A549 (cell line): ENCODE measurements at places on chromosomes 6 and 20.

GRCh38 chr20:20317195-20317594 lies 50.7 kb upstream of the INSM1 start:
- DNase-seq: no peak

GRCh38 chr20:722822-723644 lies 45.3 kb downstream of the SLC52A3 start:
- no peak for DNase-seq

- no peak for DNase-seq
Observed at GRCh38 chr20:59987135-59987534, 28.9 kb downstream of the CDH26 start.

- DNase-seq: no peak
Observed at GRCh38 chr6:150865043-150865405, 478 bp upstream of the MTHFD1L start.

DNA sequence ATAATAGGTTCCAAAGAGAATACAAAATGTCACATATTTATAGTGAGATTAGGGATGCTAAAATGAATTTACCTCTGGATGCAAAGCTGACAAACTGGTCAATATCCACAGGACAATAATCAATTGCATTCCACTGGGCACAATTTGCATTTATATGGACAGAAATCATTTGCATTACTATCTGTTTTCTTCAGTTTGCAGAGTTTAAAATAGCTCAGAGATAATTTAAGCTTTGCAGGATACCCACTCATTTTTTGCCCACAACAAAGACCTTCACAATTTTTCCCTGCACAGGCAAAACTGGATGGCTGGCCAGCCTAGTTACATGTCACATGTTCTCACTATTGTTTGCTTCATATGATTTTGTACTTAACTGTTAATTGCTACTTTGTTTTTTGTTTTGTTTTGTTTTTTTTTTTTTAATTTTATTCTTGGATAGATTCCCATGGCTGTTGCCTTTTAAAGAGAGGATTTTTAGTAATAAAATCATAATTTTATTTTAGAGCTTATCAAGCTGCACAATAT lies 483.5 kb downstream of the UTRN start:
- no peak for DNase-seq

DNA sequence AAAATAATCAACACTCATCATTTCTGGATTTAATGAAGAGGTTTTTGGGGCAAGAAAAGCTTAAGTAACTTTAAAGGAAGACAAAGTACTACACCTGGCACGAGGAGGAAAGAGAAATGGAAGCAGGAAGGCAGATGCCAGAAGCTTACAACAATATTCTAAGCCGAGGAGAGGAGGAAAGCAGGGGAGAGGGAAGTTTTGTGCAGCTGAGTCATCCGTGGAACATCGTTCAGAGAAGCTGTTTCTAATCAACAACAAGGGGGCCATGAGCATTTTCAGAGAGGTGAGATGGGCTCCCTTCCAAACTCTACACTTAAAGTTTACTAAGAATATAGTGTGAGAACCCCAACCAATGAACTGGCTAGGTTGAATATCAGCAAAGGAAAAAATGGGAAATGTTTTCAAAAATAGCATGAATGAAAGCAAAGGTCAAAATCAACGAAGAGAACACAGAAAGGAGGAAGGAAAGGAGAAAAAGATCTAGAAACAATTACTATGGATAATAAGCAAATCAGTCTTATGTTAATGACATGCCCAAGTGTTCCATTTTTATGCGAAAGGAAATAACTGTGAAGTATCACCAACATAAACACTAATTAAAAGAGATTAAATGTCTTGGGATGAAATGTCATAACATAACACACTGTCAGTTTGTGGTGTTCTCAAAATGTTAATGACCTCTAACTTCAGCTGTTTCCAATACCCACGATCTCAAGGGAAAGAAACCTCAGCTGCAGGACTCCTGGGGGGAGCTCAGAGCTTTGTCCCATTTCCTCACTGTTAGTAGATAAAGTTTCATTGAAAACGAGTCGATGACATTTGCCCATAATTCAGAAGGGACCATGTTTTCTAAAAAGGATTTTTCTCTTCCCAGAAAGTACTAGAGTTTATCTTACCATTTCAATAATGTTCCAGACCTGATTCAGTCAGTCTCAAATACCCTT lies 203.4 kb upstream of the STXBP5 start:
- DNase-seq: no peak

DNA sequence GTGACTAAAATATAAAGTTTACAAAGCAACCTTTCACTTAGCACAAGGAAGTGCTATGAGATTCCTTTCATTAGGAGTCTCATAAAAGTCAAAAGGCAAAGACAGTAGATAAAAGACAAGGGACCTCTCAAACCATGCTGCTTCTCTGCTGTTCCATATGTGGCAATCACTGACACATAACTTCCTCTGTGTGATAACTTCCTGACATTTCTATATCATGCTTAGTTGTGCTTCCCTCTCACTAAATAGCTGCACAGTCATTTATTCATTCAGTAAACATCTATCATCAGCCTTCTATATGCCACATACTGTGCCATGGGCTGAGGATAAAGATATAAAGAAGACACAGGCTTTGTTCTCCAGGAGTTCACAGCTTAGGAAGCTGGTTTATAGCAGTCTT lies 214.8 kb upstream of the GRIK2 start:
- DNase-seq: no peak

GRCh38 chr6:2615251-2615650 lies 135.5 kb downstream of the MYLK4 start:
- no peak for DNase-seq

DNA sequence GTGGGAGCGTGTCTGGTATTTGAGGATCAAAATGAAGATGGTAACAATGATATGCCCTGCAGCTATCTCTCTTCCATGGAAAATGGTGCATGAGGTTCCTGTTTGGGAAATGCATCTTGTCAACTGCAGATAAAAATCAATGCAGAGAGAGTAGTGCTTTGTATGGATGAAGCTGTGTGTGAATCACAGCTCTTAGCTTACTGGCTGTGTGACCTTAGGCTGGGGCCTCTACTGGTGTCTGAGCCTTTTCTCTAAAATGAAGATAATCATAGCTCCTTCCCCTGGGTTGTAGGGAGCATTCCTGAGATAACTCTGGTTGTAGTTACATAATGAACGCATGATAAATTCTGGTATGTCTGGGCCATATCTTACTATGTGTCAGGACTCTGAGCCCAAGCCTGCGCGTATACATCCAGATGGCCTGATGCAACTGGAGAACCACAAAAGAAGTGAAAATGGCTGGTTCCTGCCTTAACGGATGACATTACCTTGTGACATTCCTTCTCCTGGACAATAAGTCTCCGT lies 19.6 kb downstream of the ANGPT4 start:
- no peak for DNase-seq

DNA sequence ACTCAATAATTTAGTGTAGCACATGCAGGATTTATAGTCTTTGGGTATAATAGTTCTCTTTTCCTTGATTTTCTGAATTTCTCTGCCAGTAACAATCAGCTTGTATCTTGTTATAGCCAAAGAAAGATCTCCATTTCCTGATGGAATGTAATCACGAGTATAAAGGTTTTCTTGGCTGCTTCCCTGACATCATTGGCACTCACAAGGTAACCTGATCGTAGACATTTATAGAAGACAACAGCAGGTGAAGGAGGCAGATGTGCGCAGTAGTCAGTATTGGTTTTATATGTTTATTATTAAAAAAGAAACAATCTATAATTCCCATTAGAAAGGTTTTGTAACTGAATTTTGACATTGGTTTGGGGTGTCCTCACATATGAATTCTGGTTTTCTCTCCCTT lies 44.3 kb upstream of the SYNJ2 start:
- DNase-seq: no peak

DNA sequence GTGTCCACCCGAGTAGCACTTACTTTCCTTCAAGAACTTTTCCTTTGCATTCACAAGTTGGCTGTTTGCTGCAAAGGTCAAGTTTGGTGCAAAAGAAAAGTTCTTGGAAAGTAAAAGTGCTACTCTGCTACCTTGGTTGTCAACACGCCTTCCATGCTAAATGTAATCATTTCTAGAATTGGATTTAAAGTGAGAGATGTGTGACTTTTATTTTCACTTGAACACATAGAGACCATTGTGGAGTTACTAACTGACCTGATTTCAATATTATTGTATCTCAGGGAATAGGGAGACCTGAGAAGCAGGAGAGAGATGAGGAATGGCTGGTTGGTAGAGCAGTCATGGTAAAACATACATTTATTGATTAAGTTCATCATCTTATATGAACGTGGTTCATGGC lies 49.7 kb upstream of the IFNGR1 start:
- no peak for DNase-seq

GRCh38 chr20:18879262-18879661 lies 65.7 kb downstream of the SCP2D1 start:
- no peak for DNase-seq

DNA sequence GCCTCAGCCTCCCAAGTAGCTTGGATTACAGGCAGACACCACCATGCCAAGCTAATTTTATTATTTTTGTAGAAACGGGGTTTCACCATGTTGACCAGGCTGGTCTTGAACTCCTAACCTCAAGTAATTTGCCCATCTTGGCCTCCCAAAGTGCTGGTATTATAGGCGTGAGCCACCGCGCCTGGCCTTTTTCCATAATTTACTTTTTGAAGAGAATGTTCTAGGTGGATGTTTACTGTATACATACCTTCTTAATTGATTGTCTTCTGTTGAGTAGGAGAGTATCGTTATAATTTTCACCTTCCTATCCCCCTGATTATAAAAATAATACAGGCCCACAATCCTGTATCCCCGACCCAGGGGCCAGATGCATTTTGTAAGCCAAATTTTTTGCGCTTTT lies 174.4 kb downstream of the BCAS1 start:
- DNase-seq: no peak

DNA sequence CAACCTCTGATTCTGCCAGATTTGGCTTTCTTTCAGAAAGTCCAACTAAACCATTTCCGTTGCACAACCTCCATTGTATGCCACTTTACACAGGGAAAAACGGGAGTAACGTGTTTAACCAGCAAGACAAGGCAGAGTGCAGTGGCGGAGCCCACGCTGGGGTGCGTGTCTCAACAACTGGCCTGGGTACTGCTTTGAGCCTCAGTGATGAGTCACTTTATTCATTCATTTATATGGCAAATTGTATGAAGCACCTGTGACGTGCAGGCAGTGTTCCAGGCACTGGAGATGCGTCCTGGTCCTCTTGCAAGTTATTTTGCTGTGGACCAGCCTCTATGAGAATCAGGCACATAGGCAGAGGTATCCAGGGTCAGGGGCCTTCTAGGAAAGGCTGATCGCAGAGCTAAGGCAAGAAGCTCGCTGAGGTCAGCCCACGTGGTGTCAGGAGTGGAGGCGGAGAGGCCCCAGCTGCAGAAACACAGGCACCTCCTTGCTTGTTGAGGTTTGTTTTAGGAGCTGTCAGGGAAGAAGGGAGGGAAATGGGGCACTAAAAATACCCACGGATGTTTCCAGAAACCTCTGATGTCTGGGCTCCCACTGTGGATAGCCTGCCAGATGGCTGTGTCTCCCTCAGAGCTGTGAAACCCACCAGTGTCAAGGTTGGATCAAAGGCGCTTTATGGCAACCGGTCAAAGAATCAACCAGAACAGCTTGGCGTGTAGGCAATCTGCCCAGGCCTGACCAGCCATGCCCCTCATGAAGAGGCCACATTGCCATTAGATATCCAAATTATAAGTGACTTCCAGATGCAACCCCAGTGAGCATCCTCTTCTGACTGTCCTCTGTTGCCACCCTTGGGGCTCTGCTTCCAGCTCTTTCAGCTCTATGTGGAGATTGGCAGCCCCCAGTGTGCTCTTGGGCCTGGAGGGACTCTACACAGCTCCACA lies 157.2 kb downstream of the CD83 start:
- no peak for DNase-seq
